ENCODE measurements at places on chromosomes 13 and 19. TPM values are rescaled to one million over a fixed set of nuclear protein-coding genes. Genes with fewer than 3 reads are reported as not detected.

Gene ZNF43
- 10.1 TPM for total RNA-seq

DNA sequence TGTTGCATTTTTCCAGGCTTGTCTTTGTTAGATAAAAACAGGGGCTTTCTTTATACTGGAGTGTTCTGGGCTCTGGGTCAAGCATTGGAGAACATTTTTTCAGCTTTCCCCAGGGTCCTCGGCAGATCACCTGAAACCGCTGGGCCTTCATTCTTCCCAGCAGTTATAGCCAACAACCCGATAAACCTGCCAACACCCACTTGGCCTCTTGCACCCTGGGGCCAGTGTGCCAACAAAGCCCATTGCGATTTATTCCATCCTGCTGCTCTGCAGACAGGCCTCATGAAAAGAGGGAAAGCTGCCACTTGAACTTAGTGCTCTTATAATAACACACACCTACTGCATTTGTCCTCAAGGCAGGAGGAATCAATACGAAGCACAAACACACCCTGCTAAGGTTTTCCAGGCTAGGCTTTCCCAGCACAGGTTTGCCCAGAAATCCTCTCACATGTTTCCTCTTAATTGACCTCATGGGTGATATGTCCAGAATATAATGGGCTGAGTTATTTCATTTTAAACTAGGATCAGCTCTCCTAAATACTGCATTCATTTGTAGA is 669.3 kb downstream of the LIG4 start:
- no peak for DNase-seq

- no peak for DNase-seq
These were observed 270.0 kb upstream of the PCDH20 start for GRCh38 chr13:61685682-61686012.

DNA sequence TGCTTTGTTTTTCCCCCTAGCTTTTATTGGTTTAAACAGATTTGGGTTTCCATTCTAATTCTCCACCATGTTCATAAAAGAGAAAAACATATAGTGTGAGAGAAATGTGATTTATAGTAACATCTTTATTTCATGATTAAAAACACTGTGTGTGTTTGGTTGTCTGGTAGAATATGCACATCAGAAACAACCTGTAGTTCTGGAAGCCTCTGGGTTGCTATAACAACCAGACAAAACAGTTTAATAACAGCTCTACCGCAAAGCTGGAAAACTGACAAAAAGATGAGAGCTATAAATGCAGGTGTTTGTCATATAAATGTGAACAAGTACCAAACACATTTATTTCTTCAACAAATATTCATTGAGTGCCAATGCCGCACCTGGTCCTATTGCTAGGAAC is 9.8 kb downstream of the KBTBD6 start:
- DNase-seq = no peak

Gene ZNF649
- total RNA-seq = 10.0 TPM

Gene MOB3A
- 48.4 TPM for total RNA-seq

GRCh38 chr19:54921082-54921481 is 15.1 kb downstream of the NCR1 start:
- DNase-seq = no peak

Gene PDCD2L
- 6.3 TPM for total RNA-seq

- no peak for DNase-seq
These were observed 6.2 kb downstream of the ARRDC2 start for GRCh38 chr19:18014197-18014596.

Gene CKM
- total RNA-seq = not detected

GRCh38 chr19:14371301-14371821 is 9.9 kb upstream of the ADGRE5 start:
- no peak for DNase-seq

DNA sequence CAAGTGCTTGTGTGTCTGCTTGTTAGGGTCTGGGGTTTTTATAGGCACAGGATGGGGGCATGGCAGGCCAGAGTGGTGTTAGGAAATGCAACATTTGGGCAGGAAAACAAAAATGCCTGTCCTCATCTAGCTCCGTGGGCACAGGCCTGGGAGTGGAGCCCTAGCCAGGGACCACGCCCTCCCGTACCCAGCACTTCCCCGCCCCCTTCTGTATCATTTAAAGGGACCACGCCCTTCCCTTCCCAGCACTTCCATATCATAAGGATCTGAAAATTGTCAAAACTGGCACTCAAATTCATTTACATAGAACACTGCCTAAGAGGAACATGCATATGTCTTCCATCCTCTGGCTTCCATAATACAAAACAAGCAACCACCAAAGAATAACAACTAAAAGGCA is 185.8 kb downstream of the B3GLCT start:
- peak; percentile 24 for DNase-seq

Gene SYCN
- not detected for total RNA-seq

- peak; percentile 91 for DNase-seq
These were observed 3.2 kb downstream of the NCLN start for GRCh38 chr19:3188627-3189596.

Gene TJP3
- total RNA-seq = 343 TPM

DNA sequence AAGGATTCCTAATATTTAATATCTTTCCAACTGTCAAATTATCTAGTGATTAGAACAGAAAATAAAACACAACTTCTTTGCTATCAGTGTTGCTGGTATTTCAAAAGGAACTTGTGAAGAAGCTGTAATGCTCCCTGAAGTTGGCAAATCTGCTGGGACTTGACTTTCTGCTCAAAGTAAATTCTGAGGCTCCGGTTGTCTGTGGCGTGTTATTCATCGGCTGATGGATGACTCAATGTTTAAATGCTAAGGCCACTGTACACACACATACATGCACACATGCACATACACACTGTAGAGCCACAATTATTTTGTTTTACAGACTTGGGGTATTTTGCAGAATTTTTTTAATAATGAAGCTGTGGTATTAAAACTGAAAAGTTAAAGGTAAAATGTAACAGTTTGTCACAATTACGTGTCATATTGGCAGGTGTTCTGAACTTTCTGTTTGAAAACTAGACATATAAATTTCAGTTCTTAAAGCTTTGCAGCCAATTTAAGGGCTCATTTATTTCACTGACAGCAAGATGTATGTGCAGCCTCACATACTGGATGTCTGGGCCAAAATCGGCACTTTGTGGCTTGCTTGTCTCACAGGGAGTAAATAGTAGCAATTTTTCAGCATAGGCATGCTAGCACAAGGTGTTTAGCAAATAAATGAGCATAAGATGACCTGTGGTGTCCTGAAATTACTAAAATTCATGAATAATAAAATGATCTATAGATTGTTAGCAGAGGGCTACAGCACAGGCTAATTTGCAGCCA is 1691.7 kb upstream of the PCDH20 start:
- DNase-seq = no peak

- no peak for DNase-seq
These were observed 13.1 kb downstream of the EPS15L1 start for GRCh38 chr19:16458391-16459341.

DNA sequence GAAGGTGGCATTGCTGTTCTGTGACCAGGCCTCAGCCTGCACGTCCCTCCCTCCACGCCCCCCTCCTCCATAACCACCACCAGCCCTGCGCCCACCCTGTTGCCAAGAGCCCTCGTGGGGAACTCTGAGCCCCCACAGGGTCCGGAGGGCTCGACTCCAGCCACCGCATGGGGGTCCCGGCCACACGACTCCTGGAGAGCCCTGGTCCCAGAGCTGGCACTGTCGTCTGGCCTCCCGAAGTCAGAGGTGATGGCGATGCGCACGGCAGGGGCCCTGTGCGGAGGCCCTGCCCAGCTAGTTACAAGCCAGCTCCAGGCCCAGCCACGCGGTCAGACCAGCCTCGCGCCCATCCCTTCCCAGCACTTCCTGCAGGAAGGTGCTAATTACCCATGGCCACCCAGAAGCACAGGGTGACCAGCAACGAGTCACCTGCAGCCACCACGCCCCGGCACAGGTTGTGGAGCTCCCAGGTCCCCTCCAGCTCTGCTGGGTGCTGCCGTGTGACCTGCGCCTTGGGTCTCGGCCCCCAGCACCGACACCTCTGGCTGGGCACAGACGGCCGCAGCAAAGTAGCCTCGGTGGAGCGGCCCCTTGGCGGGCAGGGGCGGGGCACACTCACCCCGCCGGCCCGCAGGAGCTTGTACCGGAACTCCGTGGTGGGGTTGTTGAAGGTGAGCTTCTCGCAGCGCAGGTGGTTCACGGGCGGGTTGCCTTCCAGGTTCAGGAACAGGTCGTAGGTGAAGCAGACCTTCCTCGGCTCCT is 49.6 kb downstream of the MLLT1 start:
- DNase-seq = no peak

DNA sequence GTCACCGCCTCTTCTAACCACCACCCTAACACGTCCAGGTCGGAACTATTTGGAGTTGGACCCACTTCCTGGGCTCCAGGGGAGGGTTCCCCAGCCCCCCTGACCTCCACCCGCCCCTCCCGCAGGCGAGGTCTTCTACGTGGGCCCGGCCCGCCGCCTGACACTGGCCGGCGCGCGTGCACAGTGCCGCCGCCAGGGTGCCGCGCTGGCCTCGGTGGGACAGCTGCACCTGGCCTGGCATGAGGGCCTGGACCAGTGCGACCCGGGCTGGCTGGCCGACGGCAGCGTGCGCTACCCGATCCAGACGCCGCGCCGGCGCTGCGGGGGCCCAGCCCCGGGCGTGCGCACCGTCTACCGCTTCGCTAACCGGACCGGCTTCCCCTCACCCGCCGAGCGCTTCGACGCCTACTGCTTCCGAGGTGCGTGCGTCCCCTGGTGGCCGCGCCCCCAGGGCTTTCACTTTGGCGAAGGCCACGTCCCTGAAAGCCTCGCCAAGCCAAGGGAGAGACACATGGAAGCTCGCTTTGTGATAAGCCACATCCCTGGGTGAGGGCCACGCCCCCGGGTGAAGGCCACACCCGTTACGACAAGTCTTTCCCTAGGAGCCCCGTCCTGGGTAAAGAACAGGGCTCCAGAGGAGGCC is 13.2 kb downstream of the NCAN start:
- DNase-seq = peak; percentile 87

GRCh38 chr19:1041272-1041834 is 1.4 kb downstream of the ABCA7 start:
- DNase-seq = no peak

- no peak for DNase-seq
These were observed 3.7 kb upstream of the SWSAP1 start for GRCh38 chr19:11370744-11371143.

- no peak for DNase-seq
These were observed 106.6 kb downstream of the TBC1D4 start for GRCh38 chr13:75375329-75375728.

DNA sequence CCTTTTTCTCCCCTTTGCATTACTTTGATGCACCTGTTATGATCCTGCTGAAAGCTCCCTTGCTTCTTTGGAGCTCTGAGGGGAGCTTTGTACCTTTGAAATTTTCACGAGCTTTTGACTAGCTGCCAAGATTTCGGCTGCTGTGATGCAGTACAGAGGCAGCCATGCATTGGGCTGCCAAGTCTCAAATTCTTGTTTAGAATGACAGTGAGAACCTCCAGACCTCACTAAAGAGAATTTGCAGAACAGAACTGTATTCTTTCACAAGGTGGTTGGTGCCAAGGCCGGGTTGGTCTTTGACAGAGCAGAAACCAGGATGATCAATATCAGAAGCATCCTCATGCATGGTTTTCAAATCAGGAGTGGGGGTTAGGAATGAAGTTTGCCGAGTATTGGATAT is 414.8 kb downstream of the GPC5 start:
- no peak for DNase-seq

DNA sequence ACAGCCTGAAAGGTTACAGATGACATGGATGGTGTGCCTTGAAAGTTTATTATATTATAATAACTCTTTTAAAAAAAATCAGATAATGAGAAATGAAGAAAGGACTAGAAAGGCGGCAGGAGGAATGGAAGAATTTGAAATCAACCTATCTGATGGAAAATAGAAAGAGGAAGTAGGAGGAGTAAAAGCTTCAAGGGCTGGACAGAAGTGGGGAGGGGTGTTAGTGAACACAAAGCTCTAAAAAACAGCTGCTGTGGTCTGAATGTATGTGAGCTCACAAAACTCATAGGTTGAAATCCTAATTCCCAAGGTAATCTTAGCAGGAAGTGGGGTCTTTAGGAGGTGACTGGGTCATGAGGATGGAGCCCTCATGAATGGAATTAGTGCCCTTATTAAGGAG is 19.5 kb downstream of the CCDC70 start:
- DNase-seq = no peak

- DNase-seq = no peak
These were observed 16.5 kb downstream of the LRRC4B start for GRCh38 chr19:50551715-50552187.

GRCh38 chr13:31114641-31115040 is 47.1 kb downstream of the HSPH1 start:
- DNase-seq = no peak

Gene RHPN2
- 86.5 TPM for total RNA-seq

Gene RNASEH2B
- total RNA-seq = 21.1 TPM

Gene RNF17
- total RNA-seq = 0.18 TPM

Data from left colon (tissue), 2 donors.